AG10803 (cell line): ENCODE measurements at places on chromosomes 4 and X.
A peak's percentile ranks its signal among the peaks of the same experiment; 100 is the strongest.

DNA sequence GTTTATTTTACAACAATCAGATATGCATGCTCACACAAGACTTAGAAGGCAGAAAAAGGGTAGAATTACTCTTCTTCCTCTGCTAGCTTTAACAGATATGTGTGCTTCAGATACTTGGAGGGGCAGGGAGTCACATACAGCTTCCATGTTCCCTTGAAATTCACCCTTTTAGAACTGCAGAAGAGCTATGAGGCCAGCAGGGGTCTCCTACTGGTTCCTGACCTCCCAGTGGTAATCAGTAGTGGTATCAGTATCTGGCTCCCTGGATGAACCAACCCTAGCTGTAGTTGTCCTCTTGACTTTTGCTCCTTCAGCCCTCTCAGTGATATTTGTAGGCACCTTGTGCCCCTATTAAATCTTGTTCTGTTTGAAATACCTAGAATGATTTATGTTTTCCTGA lies 81.5 kb downstream of the RCHY1 start:
- DNase-seq: peak; percentile 18

DNA sequence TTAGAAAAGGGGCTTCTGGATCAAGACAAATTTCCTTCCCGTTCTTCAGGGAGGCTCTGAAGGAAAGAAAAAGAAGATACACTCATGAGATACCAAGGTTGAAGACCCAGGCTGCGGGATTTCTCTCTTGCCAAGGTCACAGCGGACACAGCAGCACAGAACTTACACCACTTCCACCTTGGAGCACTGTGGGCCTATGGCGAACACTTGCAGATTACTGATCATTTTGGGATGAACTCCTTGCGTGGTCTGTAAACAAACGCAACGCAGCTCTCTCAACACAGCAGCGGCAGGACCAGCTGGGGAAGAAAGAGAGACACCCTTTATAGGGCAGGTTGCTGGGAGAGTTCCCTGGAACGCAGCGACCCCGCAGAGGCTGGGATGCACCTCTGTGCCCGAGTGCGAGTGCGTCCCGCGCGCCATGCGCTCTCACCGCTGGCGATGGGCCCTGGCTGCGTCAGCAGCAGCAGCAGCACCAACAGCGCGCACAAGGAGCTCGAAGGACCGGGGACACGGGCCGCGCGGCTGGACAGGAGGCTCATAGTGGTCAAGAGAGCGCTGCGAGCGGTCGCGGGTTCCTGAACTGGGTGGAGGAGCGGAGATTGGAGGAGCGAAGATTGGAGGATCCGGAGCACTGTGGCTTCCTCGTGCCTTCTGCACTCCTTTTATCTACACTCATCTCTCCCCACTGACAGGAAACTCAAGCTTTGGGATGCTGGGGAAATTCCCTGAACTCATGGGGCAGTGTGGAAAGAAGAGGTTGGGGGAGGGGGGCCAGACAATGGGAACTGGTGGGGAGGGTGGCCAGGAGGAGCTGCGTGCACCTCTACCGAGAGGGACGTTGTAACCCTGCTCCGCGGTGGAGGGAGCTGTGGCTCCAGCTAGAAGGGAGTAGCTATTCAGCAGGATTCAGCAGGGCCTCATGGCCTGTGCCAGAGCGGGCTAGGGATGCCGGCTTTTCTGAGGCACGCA lies at the start of gene CXCL5:
TSS of gene CXCL5 (minus strand) at position 638 of the 972 bp plus-strand sequence. CDS start at position 542, 96 bp downstream.
- peak; percentile 37 for DNase-seq

- peak; percentile 4 for DNase-seq
Measured at GRCh38 chr4:122218762-122219161, 66.6 kb downstream of the BLTP1 start.

DNA sequence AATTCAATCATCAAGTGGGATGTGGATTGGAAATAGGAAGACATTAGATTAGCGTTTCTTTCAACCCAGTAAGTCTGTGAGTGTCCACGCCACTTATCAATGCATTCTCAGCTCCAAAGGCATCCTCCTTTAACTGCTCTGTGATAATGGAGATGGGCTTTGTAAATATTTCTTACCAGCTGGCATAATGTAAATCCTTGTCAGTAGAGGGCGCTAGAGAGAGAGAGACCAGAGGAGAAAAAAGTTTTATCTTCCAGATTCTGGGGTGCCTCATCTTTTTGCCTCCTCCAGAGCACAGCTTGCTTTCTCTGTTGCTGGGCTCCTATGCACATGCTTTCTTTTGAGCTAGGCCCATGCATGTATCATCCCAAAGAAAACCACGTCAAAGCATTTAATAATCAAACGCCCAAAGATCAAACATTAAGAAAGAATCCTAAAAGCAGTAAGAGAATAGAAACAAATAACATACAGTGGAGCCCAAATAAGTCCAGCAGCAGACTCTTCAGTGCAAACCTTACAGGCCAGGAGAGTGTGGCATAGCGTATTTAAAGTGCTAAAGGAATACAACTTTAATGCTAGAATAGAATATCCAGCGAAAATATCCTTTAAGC lies 9.6 kb upstream of the MTMR1 start:
- DNase-seq: no peak

DNA sequence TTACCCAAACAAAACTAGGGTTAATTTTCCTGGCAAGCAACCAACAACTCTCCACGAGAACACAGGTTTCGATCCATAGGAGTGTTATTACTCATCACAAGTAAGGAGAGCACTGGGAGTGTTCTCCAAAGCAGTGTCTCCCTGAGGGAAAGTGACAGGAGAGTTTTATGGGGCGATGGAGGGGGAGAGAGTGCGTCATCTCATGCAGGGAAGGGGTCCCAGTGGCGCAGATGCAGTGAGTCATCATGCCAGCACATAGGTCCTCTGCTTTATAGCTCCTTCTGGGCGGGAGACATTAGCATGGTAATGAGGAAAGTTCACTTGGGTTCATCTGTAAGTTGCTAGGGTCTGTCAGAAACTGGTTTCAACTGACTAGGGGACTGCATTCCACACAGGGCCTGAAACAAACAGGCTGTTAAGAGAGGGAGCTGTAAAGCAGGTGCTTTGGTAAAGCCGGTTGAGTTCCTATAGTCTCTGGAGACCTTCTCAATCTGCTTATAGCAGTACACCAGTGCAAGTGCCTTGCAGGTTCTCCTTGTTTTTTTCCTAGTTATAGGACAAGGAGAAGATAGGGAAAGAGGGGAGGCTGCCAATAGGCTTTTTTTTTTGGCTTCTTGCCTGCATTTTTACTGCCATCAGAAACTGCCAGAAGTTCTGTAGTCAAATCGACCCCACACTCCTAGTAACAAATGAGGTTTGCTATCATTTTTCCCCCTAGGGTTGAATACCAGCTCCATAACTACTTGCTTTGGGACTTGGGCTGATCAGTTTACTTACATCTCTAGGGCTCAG lies 12.8 kb upstream of the BOD1L1 start:
- DNase-seq: peak; percentile 38

GRCh38 chr4:6402566-6403399 lies 69.6 kb downstream of the PPP2R2C start:
- DNase-seq: no peak

DNA sequence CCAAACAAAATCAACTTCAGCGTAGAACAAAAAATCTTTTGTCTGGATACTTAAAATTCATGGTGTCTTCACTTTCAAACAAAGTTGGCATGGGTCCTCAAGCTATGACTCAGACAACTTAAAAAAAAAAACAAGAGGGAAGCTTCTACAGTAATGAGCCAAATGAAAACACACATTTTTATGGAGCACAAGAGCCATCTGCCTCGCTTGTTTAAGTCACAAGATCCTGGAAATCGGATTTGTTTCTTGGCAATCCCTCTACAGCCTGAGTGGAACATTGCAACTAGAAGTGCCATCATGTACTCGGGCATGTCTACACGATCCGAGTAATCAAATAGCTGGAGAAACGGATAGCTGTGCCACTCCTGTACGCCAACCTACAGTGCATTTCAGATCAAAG lies 22.6 kb downstream of the LAMP2 start:
- DNase-seq: peak; percentile 65

DNA sequence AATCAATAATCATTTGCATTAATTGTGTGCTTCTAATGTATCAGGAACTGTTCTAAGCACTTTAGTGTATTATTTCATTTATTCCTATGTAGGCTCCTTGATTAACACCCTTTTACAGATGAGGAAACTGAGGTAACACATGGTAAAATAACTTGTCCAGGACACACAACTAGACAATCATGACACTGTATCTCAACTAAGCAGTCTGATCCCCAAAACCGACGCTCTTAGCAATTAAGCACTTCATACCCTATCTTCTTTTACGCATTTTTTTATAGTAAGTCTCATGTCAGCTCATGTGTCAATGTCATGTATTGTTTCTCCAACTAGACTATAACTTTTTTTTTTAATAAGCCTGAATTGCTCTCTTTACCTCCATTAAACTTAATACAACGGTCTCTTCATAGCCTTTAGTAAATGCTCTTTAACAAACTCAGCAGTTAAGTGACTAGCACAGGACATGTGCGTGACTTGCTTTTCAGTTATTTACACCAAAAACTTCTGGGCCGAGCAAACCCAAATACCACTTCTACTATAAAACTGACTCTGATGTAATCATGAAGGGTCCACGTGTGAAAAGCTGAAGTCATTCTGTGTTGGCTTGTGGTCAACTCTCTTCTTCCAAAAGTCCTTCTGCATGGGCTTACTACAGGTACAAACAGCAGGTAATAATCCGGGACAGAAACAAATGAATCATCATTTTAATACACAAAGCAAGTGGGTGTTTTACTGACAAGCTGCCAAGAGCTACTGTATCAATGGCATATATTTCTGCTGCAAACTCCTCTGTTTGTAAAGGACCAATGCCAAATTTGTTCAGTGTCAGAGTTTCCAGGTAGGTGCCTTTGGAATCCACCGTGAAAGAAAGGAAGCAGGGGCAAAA lies 7.9 kb upstream of the AMBN start:
- DNase-seq: no peak

DNA sequence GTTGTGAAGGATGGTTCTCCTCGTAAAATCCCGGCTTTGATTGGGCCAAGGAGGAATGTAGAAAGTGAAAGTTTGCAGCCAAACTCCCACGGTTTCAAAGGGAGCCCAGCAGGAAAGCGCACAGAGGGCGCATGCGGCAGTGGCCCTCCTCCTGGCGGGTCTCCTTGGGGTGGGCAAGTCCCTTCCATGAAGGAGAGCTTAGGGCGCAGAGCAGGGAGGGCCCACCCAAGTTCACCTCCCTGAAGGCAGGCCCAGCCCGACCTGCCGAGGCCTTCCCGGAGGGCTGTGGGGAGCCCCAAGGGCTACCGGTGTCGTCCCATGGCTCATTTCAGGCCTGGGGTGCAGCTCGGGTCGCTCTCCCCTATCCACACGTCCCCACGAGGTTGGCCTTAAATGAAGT lies 2.0 kb downstream of the PDZD4 start:
- no peak for DNase-seq

DNA sequence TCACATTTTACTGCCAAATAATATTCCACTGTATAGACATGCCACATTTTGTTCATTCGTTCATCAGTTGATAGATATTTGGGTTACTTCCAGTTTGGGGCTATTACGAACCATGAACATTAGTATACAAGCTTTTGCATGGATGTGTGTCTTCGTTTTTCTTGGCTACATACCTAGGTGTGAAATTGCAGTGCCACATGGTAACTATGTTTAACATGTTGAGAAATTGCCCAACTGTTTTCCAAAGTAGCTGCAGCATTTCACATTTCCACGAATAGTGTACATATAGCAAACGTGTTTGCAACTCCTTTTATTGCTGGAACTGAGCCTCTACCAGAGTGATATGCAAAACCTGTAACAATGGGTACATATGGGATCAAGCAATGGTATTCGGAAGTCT lies 221.5 kb downstream of the VEGFC start:
- no peak for DNase-seq

DNA sequence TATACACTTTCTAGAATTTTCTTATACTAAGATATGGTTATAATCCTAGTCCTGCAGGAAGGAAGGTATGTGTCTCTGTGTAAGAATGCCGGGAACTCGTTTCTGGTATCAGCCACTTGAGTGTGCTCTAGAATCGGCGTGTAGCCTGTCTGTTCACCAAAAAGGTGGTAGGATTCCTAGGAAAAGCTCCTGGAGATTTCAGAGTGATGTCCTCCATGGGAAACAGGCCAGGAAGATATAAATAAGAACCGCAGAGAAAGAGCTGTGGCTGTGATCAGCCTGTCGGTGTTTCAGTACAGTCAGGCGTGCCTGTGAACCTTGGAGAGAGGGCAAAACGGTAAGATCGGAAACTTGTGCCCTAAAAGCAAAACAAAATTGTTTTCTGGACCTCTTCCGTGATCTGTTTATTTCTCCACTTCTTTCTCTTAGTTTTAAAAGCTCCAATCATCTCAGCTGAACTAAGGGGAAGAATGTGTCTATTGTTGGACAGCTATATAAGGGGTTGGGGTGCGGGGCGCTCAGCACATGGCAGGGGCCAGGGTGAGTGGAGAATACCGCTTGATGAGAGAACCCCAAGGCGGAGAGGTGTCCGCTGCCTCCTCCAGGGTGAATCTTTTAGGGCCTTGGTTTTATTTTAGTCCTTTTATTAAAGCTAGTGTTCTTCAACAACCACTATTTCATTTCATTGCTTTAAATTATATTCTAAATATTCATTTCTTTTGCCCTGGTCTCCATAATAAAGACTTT lies 303.8 kb upstream of the TENM3 start:
- peak; percentile 12 for DNase-seq

GRCh38 chr4:141080668-141081067 lies 52.6 kb downstream of the RNF150 start:
- DNase-seq: no peak

DNA sequence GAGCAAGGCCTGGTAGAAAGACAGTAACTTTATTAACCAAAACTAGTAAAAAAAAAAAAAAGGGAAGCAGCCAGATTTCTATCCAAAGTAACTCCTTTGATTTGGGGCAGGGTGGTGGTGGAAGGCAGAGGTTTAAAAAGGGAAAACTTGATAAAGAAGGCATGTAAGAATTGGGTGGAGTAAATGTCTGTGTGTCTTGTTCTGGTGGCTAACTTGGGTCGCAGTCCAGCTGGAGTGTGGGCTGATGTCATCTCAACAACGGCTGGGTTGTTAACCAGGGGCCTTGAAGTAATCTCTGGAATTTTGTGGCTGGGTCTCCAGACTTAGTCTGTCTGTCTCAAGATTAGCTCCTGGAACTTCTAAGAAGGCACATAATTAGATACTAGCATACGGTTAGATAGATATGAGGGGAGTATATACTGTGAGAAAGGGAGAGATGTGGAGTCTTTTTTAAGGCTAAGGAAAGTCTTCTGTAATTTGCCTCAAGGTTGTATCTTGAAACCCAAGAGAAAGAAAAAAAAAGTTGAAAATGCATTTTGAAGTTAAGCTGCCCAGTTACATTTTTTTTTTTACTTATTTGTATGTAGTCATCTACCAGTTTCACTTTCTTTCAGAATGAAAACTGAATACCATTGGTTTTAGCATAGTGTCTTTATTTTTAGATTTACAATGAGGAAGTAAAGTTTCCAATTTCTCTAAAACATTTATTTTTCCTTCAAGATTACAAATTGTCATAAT lies 48.3 kb downstream of the MTHFD2L start:
- peak; percentile 57 for DNase-seq

GRCh38 chr4:95190751-95191436 lies 357.9 kb downstream of the UNC5C start:
- no peak for DNase-seq

DNA sequence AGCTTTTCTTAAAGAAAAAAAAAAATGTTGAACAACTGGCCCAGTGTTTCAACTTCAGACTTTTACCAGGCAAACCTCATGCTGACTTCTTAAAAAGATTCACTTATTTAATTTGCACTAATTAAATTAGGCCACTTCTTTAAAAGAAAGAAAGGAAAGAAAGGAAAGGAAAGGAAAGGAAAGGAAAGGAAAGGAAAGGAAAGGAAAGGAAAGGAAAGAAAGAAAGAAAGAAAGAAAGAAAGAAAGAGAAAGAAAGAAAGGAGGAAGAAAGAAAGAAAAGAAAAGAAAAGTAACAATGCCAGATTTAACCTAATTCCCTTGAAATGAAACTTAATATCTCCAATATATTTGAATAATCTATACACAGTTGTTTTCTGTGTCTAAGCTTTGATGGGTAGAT lies 71.4 kb upstream of the PRPS2 start:
- no peak for DNase-seq

- DNase-seq: no peak
Measured at GRCh38 chr4:40289366-40290188, 45.6 kb upstream of the CHRNA9 start.
